ENCODE measurements at places on chromosomes 3 and 15.

DNA sequence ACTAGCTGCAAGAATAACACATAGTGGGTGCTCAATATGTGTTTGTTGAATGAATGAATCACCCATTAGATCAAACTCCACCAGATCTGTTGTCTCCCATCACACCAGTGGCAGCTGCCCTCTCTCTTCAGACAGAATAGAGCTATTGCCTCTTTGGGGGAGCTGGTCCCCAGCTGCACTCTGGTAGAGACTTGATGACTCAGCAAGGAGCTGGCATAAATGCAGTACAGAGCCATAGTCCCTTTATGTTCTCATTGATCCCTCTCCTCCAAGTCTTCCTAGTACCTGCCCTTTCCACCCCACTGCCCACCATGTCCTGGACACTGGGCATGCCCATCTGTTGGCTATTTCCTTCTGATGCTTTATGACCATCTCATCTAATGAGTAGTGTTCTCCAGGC lies 361.9 kb downstream of the LRTM1 start:
- DNase-seq = no peak

DNA sequence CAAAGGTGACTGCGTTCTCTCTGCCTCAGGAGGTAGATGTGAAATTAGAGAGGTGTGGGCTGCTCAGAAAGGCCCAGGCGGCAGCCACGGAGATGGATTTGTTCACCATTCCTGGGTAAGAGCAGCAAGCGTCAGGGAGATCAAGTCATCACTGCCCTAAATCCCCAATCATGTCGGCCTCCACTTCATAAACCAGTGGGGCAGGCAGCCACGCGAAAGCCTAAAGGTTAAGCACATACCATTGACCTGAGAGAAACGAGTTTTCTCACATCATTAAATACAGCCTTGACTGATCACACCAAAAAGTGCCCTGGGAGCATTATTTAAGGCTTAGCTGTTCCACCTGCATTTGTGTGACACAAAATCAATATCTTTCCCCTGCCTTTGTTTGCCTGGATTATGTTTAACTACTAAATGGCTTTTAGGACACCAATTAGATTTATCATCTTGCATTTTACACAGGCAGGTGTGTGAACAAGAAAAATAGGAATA lies 50.7 kb upstream of the FOXB1 start:
- DNase-seq = no peak

GRCh38 chr3:176078906-176079305 lies 1118.4 kb downstream of the TBL1XR1 start:
- no peak for DNase-seq

- peak; percentile 55 for DNase-seq
These were observed 48.6 kb upstream of the MKRN3 start for GRCh38 chr15:23516866-23517265.

- DNase-seq = no peak
These were observed 82.2 kb downstream of the TRAK1 start for GRCh38 chr3:42173307-42173706.

DNA sequence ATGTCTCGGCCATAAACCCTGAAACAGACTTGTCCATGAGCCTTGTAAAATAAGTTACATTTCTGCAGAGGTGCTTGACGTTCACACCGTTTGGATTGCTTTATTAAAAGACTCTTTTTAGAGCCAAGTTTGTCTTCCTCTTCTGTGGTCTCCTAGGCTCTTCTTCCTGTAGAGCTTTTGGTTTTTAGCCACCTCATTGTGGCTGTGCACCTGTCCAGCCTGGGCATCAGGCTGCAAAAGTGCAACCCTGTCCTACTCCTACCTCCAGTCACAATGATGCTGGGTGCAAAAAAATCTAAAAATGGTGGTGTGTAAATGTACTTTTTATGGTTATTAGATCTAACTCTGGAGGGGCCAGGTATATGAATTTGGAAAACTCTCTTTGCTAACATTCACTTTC lies 2.8 kb upstream of the RIOX2 start:
- DNase-seq = no peak

- no peak for DNase-seq
These were observed 130.5 kb upstream of the PHLDB2 start for GRCh38 chr3:111728566-111728935.

- DNase-seq = no peak
These were observed 39.9 kb upstream of the CCNL1 start for GRCh38 chr3:157199841-157200240.

- no peak for DNase-seq
These were observed 33.9 kb downstream of the GRK7 start for GRCh38 chr3:141796889-141797781.

DNA sequence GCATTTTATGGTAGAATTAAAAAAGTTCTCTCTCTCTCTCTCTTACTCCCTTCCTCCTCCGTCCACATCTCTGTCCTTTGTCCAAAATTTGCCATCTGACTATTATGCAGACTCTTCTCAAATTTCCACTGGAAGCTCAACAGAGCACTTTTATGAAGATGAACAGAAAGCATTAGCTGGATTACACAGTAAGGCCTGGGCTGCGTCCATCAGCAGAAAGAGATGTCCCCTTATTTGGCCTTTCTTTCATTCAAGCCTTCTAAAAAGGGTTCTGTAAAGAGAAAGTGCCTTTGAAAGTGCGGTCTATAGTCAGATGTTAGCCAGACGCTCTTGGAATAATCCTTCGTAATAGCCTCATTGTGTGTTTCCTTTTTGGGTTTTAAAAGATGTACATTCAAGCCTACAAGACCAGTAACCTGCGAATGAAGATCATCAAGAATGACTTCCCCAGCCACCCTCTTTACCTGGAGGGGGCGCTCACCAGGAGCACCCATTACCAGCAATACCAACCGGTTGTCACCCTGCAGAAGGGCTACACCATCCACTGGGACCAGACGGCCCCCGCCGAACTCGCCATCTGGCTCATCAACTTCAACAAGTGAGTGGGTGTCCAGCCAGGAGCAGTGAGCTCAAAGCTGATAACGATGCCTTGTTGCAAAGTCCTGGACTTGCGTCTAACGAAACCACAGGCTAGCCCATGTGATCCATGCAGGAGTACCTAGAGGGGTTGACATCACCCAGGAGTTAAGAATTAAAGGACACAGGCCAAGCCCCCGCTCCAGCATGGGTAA lies 53.1 kb downstream of the MESD start:
- DNase-seq = no peak

GRCh38 chr3:15653321-15653720 lies 51.8 kb downstream of the BTD start:
- DNase-seq = no peak
